ENCODE measurements at places on chromosomes 11 and 22. TPM values are rescaled to one million over a fixed set of nuclear protein-coding genes. Genes with fewer than 3 reads are reported as not detected.
A peak's percentile ranks its signal among the peaks of the same experiment; 100 is the strongest.

Gene NRGN
- 2.1 TPM for total RNA-seq

DNA sequence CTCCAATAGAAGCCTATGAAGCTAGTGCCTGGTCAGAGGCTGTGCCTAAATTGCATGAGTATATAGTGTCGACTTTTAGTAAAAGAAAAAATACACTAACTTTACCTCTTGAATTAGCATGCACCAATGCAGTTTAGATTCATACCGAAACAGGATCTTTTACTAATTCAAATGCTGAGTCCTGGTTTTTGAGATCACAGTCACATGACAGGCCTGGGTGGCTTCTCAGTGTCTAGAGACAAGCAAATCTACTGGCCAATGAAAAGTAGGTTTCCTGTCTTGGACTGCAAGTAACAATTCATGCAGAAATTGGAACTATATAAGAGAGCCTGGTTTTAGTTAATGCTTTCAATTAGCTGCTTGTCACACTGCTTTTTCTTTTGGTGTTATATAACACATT is 7.2 kb downstream of the ARHGEF12 start:
- no peak for DNase-seq
- no peaks in the 10 kb centered on the region for H3K27me3 ChIP-seq
- peak overlapping the region; percentile 61 for H3K27ac ChIP-seq
- no peaks in the 10 kb centered on the region for H3K36me3 ChIP-seq

DNA sequence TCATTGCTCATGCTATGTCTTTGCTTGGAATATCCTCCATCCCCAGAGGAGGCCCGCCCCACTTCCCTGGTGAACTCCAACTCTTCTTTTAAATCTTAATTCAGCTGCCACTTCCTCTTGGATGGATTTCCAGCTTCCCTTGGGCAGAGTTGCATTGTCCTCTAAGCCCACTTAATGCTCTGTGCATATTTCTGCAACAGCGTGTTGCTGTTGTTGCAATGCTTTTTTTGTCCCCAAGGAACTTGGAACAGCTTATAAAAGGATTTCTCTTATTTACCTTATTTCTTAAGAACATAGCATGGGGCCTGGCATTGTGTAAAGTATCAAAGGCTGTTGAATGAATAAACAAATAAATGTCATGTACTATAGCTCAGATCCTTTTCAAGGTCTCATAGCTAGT is 507.4 kb downstream of the METTL15 start:
- no peaks in the 10 kb centered on the region for H3K4me1 ChIP-seq
- no peak overlapping the region for H3K27ac ChIP-seq
- no peaks in the 10 kb centered on the region for H3K36me3 ChIP-seq
- DNase-seq, result no peak
- H3K27me3 ChIP-seq, result no peaks in the 10 kb centered on the region

GRCh38 chr11:62556875-62557631 is 10.4 kb upstream of the AHNAK start:
- H3K27me3 ChIP-seq, result no peaks in the 10 kb centered on the region
- H3K4me1 ChIP-seq, result peaks cover 72% of the 10 kb centered on the region
- H3K36me3 ChIP-seq, result peaks cover 3% of the 10 kb centered on the region
- H3K4me3 ChIP-seq, result peak overlapping the region; percentile 41
- peak overlapping the region; percentile 99 for H3K27ac ChIP-seq

- no peak overlapping the region for H3K4me3 ChIP-seq
- peaks cover 45% of the 10 kb centered on the region for H3K4me1 ChIP-seq
- no peak for DNase-seq
- no peaks in the 10 kb centered on the region for H3K36me3 ChIP-seq
Measured at GRCh38 chr11:74002832-74003231, 6.1 kb downstream of the UCP3 start.

Gene OR6T1
- total RNA-seq, result not detected

DNA sequence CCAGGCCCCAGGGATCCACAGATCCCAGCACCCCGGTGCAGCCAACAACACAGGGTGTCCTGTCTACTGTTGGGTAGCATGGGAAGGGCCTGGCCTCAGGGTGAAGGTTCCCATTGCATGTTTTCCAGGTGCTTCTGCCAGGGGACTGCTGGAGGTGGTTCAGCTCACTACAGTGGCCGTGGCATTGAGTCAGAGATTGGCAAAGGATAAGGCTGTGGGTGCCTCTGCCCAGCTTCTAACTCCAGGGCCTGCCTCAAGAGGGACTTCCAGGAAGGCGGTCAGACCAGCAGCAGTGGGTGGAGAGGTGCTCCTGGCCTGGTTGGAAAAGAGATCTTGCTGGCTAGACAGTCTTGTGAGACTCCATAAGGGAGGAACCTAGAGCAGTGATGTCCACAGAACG is 20.9 kb downstream of the CSNK1E start:
- no peak overlapping the region for H3K4me3 ChIP-seq
- no peak for DNase-seq
- H3K27me3 ChIP-seq, result no peaks in the 10 kb centered on the region
- H3K4me1 ChIP-seq, result no peaks in the 10 kb centered on the region

GRCh38 chr22:37701141-37701786 is 4.4 kb downstream of the TRIOBP start:
- no peaks in the 10 kb centered on the region for H3K36me3 ChIP-seq
- DNase-seq, result no peak
- H3K27me3 ChIP-seq, result no peaks in the 10 kb centered on the region
- no peak overlapping the region for H3K4me3 ChIP-seq
- peaks cover 2% of the 10 kb centered on the region for H3K4me1 ChIP-seq

GRCh38 chr11:2266586-2267305 is 3.6 kb downstream of the ASCL2 start:
- H3K27ac ChIP-seq, result no peak overlapping the region
- no peak overlapping the region for H3K4me3 ChIP-seq
- peaks cover 4% of the 10 kb centered on the region for H3K4me1 ChIP-seq
- no peak for DNase-seq
- no peaks in the 10 kb centered on the region for H3K36me3 ChIP-seq
- H3K27me3 ChIP-seq, result peaks cover 77% of the 10 kb centered on the region

Gene OR52E8
- not detected for total RNA-seq

Gene CCDC73
- total RNA-seq, result not detected

DNA sequence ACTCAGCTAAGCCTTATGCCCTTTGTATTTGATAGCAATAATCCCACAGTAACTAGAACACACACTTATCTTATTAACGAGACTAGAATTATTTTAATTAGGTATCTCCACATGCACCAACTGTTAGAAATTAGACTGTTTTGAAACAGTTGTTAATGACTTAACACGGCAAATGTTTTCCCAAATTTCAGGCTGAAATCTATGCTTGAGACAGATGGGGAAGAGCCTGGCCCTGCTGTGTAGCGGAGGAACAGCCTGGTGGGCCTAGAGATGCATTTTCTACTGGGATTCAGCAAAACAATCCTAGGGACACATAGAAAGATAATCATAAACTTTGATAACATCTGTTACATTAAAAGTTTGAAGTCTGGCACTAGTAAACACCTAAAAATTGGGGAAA is 273.4 kb downstream of the TTC28 start:
- H3K27ac ChIP-seq, result no peak overlapping the region
- no peaks in the 10 kb centered on the region for H3K36me3 ChIP-seq
- no peak overlapping the region for H3K4me3 ChIP-seq
- H3K4me1 ChIP-seq, result peaks cover 40% of the 10 kb centered on the region
- H3K27me3 ChIP-seq, result no peaks in the 10 kb centered on the region

DNA sequence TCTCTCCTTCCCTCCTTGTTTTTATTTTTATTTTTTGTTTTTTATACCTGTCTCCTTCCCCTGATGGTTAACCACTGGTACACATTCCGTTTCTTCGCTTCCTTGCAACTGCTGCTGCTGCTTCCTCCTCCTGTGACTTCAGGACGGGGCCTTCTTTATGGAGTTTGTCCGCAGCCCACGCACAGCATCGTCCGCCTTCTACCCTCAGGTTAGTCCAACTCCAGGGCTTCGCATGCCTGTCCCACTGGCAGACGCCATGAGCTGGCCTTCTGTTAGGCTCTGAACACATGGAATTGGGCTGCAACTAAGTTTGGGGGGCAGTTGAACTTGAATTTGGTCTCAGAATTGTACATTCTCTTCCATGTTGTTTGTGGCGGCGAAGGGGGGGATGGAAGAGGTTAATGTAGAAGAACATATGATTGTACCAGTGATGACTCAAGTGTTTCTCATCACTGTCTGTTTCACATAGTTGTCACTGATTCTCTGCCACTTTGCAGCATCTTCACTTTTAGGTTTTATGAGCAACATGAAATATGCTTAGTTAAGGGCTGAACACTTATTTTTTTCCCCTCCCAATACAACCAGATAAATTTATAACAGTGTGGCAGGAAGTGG is 83.0 kb upstream of the YWHAH start:
- DNase-seq, result no peak
- H3K4me1 ChIP-seq, result no peaks in the 10 kb centered on the region
- no peaks in the 10 kb centered on the region for H3K27me3 ChIP-seq
- no peaks in the 10 kb centered on the region for H3K36me3 ChIP-seq
- no peak overlapping the region for H3K4me3 ChIP-seq

GRCh38 chr11:10080138-10080537 is 213.9 kb downstream of the SBF2 start:
- H3K36me3 ChIP-seq, result no peaks in the 10 kb centered on the region
- no peaks in the 10 kb centered on the region for H3K27me3 ChIP-seq
- no peak overlapping the region for H3K27ac ChIP-seq
- H3K4me3 ChIP-seq, result no peak overlapping the region
- H3K4me1 ChIP-seq, result no peaks in the 10 kb centered on the region

GRCh38 chr11:21564833-21565682 is 627.8 kb upstream of the ANO5 start:
- H3K27ac ChIP-seq, result no peak overlapping the region
- DNase-seq, result no peak
- no peaks in the 10 kb centered on the region for H3K27me3 ChIP-seq
- H3K36me3 ChIP-seq, result no peaks in the 10 kb centered on the region

Gene TNNT3
- total RNA-seq, result 3,276 TPM

DNA sequence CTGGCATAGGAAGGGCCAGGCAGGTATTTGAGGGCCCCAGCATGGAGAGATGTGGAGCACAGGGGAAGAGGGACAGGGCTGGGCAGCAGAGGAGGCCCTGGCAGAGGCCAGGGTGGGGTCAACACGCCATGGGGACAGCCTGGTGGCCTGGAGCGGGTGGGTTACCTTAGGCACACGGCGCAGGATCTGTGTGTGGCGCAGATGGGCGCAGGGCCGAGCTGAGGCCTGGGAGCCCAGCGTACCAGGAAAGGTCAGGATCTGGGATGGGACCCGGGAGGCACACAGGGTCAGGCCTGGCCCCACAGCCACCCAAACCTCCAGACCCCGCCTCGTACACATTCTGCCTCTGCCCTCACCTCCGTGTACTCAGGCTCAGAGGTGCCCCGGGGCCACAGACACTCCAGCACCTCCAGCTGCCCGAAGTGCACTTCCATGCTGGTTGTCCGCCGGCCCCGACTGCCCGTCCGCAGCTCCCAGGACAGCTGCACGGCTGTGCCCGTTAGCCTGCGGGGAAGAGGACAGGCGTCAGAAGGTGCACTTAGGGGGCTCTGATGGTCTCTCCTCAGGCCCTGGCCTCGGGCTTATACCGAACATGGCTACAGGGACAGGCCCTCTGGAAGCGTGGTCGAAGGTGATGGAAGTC is 6.4 kb downstream of the ATG2A start:
- no peak for DNase-seq
- H3K4me3 ChIP-seq, result no peak overlapping the region
- no peak overlapping the region for H3K27ac ChIP-seq
- H3K27me3 ChIP-seq, result no peaks in the 10 kb centered on the region

- H3K27me3 ChIP-seq, result no peaks in the 10 kb centered on the region
- H3K36me3 ChIP-seq, result no peaks in the 10 kb centered on the region
- peak; percentile 94 for DNase-seq
- peak overlapping the region; percentile 98 for H3K27ac ChIP-seq
Measured at GRCh38 chr22:41380993-41381328, 781 bp upstream of the TEF start.

DNA sequence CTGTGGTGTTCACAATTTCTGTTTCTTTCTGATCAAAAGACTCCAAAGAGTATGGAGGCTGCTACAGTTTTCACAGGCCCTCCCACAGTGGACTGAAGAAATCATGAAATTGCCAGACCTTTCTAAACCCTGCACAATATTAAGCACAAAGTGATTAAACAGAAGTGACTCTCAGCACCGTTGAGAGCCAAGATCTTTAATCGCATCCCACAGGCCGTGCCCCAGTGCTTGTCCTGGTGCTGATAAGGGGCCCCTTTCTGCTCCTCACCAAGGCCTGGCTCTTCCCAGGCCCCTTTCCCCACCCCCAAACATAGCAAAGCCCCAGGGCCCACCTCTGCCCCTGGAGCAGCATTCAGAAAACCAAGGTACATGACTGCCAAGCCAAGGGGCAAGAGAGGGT is 57.4 kb upstream of the BMAL1 start:
- DNase-seq, result no peak
- H3K27ac ChIP-seq, result no peak overlapping the region
- H3K36me3 ChIP-seq, result no peaks in the 10 kb centered on the region
- no peaks in the 10 kb centered on the region for H3K27me3 ChIP-seq

DNA sequence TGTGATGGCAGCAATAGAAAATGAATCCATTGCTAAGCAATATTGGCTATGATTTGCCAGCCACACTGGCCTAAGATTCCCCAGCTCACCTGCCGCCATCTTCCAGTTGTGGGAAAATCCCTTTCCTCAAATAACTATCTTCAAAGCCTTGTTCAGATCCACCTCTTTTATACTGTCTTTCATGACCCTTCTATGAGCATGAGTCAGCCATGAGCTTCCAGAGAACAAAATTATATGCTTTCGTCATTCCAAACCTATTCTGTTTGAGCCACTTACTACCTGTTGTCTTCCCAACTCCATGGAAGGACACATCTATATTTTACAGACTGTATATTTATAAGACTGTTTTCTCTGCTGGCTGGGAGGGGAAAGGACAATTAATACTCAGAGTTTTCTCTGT is 25.0 kb upstream of the PRSS23 start:
- no peak overlapping the region for H3K27ac ChIP-seq
- H3K36me3 ChIP-seq, result no peaks in the 10 kb centered on the region
- DNase-seq, result no peak
- no peaks in the 10 kb centered on the region for H3K4me1 ChIP-seq
- H3K4me3 ChIP-seq, result no peak overlapping the region
- no peaks in the 10 kb centered on the region for H3K27me3 ChIP-seq

Gene UBE2L6
- 6.8 TPM for total RNA-seq

DNA sequence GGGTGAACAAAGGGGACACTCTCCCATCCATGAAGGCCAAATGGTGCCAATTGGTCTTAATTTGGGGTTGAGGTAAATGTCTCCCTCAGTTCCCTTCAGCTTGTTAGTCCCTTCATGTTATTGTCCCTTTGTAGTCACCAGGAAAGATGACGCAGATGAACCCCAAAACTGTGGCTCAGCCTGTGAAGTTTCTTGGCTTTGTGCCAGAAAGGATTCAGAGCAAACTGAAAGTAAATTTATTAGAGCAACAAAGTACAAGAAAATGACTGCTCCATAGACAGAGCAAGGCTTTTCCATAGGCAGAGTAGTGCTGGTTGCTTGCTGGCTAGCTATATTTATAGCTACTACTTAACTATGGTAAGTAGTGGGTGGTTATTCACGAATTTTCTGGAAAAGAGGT is 16.7 kb downstream of the OR4C3 start:
- no peak for DNase-seq
- H3K36me3 ChIP-seq, result no peaks in the 10 kb centered on the region
- no peak overlapping the region for H3K4me3 ChIP-seq

GRCh38 chr22:17359501-17359900 is 9.8 kb upstream of the CECR2 start:
- no peak overlapping the region for H3K27ac ChIP-seq
- H3K36me3 ChIP-seq, result no peaks in the 10 kb centered on the region
- H3K4me3 ChIP-seq, result no peak overlapping the region
- no peaks in the 10 kb centered on the region for H3K4me1 ChIP-seq
- H3K27me3 ChIP-seq, result no peaks in the 10 kb centered on the region
